ENCODE measurements at places on chromosomes 13 and 19.

DNA sequence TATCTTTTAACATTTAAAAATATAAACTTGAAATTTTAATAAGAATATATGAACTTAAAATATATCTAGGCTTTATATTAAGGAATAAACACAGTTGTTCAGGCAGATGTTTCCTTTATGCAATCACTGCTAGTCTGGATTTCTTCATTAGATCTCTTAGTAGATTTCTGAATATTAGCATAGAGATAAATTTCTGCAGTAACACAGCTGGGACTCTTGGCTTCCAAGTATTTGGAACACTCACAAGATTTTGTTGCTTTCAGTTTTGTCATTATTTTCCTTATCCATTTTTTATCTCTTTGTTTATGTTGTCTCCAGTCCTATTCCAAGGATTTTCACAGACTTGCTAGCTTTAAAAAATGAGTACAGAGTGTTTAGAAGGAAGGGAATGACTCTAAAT lies 857.1 kb downstream of the GPC5 start:
- no peak for DNase-seq

DNA sequence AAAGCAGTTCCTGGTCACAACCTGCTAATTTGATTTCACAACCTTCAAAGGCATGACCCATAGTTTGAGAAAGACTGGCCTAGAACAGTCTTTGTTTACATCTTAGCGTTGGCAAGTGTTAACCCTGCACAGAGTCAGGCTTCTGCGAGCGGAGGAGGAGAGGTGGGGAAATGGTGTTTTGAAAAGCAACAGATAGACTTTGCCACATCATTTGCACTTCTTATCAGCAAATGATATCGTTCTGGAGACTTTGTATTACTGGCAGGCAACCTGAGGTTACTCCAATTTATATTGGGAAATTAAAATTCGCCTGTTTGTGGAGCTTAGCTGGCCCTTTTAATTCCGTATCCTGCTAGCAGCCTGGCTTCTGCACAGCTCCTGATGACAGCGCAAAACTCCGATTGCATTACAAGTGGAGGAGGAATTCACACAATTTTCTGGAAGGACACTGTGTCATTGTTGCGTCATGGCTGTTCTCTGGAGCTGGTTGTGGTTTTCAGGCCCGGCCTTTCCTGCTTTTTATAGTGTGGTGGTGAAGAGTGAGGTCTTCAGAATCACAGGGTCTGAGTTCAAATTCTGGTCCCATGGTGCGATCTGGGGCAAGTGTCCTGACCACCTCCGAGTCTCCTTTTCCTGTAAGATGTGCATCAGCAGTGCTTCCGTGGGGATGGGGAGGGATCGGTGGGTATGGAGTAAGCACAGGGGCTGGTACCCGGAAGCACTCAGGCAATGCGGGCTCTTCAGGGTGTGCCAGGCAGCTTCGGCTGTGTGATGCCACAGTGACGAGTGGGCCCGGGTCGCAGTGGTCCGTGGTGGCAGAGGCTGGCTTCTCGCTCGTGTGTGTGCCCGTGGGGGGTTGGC lies 49.1 kb upstream of the EHD2 start:
- DNase-seq = no peak

GRCh38 chr19:46753420-46754155 lies 7.3 kb upstream of the STRN4 start:
- peak; percentile 95 for DNase-seq

DNA sequence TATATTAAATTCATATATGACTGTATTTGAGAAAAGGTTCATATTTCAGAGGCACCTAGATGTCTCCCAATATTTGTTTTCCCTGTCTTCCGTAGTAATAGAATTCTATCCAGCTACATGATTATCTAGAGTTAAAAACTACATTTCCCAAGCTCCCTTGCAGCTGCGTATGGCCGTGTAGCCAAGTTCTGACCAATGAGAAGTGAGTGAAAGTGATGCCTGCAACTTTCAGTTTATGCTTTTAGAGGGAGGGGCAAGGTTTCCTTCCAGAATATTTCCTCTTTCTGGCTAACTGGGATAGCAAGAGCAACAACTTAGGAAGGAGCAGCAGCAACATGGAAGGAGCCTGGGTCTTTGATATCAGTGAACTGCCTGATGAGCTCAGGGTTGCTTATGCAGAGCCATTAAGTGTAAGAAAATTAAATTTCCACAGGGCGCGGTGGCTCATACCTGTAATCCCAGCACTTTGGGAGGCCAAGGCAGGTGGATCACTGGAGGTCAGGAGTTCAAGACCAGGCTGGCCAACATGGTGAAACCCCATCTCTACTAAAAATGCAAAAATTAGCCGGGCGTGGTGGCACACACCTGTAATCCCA lies 23.2 kb upstream of the CYP2A13 start:
- DNase-seq = no peak

DNA sequence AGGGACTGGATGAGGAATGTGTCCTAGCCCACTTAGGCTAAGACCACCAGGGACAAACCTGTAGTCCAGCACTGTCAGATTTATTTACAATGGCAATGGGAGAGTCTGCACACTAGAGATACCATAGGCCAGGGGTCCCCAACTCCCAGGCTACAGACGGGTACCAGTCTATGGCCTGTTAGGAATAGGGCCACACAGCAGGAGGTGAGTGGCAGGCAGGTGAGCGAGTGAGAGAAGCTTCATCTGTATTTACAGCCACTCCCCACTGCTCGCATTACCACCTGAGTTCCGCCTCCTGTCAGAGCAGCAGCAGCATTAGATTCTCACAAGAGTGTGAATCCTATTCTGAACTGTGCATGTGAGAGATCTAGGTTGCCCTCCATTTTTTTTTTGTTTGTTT lies 2.4 kb downstream of the THAP8 start:
- DNase-seq = peak; percentile 9

DNA sequence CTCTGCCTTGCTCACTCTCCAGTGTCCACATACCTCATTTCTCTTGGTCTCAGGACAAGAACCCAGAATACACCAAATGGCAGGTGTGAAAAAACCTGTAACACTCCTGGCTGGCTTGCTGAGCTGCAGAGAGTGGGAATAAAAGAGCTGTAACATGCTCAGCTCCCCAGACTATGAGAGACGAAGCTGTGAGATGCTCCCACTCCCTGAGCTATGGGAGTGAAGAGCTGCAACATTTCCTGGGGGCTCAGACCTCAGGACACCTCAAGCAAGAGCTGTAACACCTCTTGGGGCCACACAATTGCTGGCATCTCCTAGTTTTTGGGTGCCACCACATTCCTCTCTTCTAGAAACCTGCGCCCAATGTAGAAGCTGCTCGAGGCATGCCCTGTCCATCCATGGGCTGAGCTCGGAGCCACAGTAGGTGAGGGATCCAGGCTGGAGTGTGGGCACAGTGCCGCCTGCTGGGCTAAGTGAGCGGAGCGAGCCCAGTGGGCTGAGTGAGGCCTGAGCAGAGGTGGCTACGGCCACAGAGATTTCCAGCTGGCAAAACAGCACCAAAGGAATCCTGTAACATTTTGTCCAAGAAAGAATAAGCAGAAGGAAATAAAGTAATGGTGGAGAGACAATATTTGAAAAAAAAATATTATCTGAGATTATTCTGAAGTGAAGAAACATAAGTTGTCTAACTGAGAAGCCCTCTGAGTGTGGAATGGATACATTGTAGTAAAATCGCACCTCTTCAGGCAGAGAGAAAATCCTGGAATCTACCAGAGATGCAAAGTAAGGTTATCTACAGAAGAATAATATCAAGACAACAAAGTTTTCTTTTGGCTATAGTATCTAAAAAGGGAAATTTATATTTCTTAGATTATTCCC lies 186.2 kb upstream of the PCDH9 start:
- DNase-seq = no peak

GRCh38 chr19:18473706-18474087 lies 35.8 kb upstream of the ISYNA1 start:
- no peak for DNase-seq

DNA sequence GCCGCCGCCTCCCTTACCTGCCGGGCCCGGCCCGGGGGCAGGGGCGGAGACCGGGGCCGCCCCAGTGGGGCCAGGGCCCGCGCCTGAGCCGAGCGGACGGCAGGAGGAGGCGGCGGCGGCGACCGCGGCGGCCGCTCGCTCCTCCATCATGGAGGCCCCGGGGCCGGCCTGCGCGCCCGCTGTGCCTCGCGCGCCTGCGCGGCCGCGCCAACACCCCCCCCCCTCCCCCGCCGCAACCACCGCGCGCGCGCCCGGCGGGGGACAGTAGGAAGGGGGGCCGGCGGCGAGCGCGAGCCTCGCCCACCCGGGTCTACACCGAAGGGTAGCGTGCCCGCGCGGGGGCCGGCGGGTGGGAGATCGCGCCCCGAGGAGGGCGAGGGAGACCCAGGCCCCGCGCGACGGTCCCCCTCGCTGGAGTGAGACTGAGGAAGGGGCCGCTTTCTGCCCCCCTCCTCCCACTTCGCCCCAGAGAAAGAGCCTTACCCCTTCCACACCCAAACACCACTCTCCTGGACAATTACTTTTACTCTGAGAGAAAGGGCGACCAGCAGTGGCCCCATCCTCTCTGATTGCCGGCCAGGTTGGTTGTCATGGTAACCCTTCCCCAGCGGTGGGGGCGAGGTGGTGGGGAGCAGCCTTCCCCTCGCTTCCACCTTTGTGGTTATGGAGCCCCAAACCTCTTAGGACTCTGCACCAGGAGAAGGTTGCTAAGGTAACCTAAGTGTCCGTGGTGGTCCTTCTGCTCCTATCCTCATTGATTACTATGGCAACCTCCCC lies at the start of gene STRN4:
Gene STRN4, minus strand, starts transcription at position 170 of the 777 bp plus-strand sequence. Its CDS starts 20 bp downstream, at position 150.
- peak; percentile 68 for DNase-seq

DNA sequence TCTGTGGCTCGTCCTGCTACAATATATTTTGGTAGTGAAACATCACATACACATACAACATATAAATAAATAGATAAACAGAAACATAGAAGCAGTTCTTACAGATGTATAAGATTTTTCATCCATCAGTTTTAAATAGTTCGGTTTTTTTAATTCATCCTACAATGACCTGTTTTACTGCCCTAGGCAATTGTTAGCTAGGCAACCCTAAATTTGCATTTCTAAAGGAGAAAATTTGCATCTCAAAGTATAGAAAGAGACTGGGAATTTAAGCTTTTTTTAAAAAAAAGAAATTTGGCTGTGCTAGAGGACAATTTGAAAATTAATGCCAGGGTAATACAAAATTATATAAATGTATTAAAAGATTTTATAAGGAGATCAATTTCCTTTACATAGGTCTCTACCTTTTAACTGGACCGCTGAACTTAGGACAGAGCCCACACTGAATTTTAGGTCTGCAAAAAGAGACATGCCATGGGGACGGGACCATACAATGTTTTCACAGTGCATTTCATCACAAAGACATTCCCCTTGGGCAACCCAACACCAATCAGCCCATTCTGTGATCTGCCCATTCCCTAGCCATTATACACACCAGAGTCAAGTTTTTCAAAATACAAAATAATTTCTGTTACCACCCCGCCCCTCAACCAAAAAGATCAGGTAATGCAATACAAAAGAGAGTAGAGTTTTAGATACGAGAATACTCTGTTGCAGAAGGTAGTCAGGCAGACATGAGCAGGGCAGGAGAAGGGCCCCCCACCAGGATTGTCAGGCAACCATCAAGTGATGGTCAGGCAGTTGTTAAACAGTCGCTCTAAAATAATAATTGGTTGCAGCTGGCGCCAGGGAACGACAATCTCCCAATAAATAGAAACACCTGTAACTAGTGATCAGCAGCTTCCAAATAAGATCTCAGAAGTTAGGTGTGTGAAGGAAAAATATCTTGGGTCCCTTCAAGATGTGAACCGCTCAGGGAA lies 299.7 kb upstream of the SGCG start:
- no peak for DNase-seq

DNA sequence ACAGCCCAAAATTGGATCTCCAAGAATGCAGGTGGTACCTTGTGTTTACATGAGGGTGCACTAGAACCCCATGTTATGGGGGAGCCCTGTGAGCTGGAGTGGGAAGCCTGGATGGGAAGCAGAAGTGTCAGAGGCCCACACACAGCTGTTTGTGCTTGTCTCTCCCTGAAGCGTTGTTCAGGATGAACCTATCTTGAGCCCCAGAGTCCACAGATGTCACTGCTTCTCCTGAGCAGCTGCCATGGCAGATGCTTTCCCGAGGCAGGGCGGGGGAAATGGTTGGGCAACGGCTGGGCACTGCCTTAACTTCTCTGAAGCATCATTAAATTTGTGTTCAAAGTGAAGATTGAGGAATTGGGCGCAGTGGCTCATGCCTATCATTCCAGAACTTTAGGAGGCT lies 17.1 kb upstream of the CHST8 start:
- DNase-seq = peak; percentile 87

DNA sequence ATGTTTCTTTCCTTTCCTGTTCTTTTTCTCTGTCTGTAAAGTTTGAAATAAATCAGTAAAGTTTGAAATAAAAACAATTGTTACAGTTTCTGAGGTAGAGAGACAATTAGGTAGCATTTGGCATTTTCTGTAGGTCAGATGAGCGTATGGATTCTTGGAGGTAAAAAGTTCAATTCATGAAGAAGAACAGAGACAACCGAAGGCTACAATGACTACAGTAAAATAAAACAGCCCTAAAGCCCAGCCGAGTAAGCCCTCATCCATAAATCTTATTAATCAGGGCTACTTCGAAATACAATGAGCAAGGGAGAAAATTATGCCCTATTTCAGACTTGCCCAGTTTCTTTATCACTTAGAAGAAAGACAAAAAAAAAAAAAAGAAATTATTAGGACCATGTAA lies 941.9 kb upstream of the SLC10A2 start:
- DNase-seq = no peak

DNA sequence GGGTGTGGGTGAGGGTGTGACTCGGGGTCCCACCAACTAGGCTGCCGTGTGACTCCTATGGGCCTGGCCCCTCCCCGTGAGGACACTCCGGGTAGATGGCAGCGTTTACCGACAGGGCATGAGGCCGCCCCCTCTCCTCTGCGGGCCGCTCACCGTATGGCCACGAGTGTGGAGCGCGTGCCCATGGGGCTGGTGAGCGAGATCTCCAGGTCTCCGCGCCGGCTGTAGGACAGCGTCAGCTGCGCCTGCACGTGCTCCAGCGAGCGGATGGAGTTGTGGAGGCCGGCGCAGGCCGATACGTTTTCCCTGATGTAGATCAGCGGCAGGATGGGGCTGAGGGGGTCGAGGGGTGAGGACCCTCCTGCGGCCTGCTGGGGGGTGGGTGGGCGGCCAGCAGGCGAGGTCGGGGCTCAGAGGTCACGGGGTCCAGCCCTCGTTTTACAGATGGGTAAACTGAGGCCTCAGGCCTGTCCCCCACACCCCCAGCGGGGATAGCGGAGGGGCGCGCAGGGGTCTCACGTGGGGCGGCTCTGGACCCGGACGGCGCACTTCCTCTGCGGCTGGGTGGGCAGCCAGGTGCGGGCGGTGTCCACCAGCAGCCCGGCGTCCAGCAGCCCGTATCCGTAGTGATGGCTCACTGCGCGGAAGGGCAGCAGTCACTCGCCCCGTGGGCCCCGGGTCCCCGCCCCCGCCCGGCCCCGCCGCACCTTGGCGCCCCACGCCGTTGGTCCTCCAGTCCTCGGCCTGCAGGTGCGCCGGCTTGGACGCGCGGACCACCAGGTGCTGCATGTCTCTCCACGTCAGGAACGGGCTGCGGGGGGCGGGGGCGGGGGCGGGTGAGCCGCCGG lies 4.3 kb upstream of the C19orf25 start:
- no peak for DNase-seq
